RPMI7951 (cell line): ENCODE measurements at places on chromosomes 4 and X. TPM values are rescaled to one million over a fixed set of nuclear protein-coding genes. Genes with fewer than 3 reads are reported as not detected.

- DNase-seq = no peak
Measured at GRCh38 chr4:158906073-158906472, 137.2 kb downstream of the FNIP2 start.

Gene GATA1
- not detected in 2 replicates for total RNA-seq

DNA sequence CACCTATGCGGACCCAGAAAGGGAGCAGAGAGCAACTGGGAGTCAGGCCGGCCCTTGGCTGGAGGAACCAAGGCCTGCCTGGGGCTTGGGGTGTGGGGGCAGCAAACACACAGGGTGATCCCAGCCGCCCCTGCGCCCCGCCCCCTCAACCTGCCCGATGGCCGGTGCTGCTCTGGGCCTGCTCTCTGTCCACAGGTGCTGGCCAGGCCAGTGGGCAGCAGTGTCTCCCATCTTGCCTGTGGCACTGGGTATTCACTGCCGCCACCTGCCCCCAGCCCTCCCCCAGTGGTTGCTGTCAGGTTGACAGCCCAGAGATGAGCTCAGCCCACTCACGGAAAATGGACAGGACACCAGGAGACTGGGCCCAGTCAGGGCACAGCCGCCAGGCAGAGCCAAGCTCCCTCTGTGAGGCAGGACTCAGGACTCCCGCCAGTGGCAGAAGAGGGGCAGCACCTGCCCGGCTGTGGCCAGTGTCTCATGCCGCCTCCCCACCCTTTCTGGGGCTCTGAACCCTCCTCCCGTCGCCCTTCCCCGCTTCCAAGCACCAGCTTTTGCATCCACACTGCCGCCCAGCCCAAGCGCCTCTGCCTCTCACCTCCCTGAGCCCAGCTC lies 4.7 kb downstream of the NKX1-1 start:
- no peak for DNase-seq

Gene LRIT3
- total RNA-seq = not detected in 2 replicates

GRCh38 chr4:14496969-14497368 lies 505.3 kb upstream of the CPEB2 start:
- no peak for DNase-seq

DNA sequence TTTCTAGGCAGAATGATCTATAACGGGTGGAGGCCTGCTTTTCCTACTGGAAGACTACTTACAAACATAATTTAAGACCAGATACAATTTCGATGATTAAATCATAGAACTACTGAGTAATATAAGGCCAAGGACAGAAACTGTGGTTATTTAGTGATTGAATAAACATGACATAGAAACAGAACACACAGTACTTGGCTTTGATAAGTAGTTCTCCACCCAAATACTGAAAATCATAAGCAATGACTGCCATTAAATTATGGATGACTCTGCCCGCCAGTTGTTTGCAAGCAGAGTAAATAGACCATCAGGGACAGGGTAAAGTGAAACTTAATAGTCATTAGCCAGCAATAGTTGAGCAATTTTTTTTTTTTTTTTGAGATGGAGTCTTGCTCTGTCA lies 17.2 kb upstream of the SMIM14 start:
- DNase-seq = no peak

Gene PPEF1
- 0.29 TPM in 1 of 2 replicates, not detected in the other for total RNA-seq

Gene APLN
- 0.98 and 1.2 TPM in 2 replicates for total RNA-seq

- no peak for DNase-seq
Measured at GRCh38 chr4:38170338-38171169, 210.4 kb downstream of the PTTG2 start.

DNA sequence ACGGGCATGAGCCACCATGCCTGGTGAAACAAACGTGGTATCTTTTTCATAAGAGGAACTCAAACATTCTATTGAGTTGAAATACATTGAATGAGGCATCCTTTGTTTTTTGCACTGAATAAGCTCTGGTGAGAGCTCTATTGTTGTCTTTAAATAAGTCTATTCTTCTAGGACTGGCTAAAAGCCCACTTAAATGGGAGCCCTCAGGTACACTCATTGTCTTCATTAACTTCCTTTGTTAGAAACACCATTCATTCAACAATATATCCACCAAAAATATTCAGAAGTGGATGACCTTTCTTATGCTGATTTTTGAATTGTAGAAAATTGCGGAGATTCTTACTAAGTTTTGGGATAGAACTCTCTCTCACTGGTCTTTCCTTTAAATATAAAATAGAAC lies 568.0 kb downstream of the IL1RAPL1 start:
- no peak for DNase-seq

Gene VCX2
- total RNA-seq = not detected in 2 replicates

Gene FGG
- not detected in 2 replicates for total RNA-seq

GRCh38 chrX:19761554-19762295 lies 125.7 kb downstream of the SH3KBP1 start:
- no peak for DNase-seq

GRCh38 chr4:3308691-3309090 lies 15.9 kb downstream of the RGS12 start:
- DNase-seq = no peak

- peak; percentile 49 for DNase-seq
Measured at GRCh38 chr4:102344520-102344953, 745 bp downstream of the SLC39A8 start.

- no peak for DNase-seq
Measured at GRCh38 chr4:54073271-54073880, 9.0 kb upstream of the CHIC2 start.

Gene SLC9B1
- 0.24 and 0.49 TPM in 2 replicates for total RNA-seq

DNA sequence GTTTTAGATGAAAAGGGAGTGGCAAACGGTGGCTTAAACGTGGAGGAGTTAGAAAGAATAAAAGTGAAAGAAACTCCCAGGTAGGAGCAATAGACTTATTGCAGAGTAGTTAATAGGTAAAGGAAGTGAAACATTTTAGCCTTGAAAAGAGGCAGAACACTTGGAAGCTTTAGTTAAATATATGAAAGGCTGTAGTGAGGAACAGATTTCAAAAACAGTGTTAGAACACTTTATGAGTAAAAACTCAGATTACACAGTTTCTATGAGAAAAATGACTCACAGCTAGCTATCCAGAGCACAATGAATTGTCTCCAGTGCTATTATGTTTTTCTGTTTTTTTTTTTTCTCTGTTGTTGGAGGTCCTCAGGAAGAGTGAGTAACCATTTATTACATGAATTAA lies 45.8 kb downstream of the TACR3 start:
- no peak for DNase-seq

Gene STAP1
- total RNA-seq = not detected in 2 replicates

DNA sequence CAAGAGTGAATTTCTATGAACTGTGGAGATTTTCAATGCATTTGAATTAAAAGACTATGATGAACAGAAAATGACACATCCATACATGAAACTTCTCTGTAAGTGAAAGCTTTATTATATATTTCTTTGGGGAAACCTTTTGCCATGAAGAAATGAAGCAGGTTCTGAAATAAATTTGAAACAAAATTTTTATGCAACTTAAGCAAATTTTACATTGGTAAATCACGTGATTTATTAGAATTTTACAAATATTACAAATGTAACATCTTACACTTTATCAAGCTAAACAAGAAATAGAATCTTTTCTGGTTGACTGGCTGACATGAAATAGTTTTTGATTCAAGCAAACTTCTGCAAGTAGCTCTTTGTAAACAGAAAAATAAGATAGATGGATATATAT lies 131.2 kb downstream of the IL1RAPL1 start:
- no peak for DNase-seq

GRCh38 chr4:4985036-4985435 lies 34.2 kb downstream of the CYTL1 start:
- no peak for DNase-seq

DNA sequence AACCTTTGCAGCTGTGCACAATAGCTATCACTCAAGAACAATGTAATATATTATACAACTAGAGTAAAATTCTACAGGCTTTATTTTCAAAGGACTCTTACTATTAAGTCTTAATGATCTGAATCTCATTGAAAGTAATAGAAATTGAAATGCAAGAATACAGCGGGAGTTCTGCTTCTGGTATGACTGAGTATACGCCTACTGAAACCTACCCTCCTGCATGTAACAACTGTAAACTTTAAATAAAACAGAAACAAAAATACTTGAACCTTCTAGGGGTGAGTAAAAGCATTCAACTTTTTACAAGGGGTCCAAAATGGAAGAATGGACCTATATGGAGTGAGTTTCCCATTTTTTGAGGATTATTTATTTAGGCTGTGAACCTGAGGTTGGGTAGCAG lies 13.5 kb downstream of the DCHS2 start:
- DNase-seq = no peak

Gene TKTL2
- total RNA-seq = not detected in 2 replicates

- DNase-seq = peak; percentile 6
Measured at GRCh38 chr4:23260511-23260910, 567.8 kb downstream of the GBA3 start.

DNA sequence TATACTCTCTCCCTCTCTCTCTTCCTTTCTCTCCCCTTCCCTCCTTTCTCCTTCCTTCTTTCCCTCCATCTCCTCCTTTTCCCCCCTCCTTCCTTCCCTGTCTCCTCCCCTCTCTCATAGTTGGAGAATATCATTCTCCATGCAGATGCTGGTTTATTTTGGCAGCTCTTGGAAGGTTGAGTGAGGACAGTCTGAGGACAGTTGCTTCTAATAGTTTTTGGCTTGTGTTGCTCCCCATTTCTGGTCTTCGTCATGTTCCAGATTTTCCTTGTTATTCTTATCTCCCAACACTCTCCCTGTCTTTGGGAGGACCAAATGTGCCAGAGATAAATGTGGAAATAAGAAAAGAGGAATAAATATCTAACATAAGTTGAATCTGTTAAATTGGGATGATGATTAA lies 263.0 kb downstream of the FRMPD4 start:
- no peak for DNase-seq

DNA sequence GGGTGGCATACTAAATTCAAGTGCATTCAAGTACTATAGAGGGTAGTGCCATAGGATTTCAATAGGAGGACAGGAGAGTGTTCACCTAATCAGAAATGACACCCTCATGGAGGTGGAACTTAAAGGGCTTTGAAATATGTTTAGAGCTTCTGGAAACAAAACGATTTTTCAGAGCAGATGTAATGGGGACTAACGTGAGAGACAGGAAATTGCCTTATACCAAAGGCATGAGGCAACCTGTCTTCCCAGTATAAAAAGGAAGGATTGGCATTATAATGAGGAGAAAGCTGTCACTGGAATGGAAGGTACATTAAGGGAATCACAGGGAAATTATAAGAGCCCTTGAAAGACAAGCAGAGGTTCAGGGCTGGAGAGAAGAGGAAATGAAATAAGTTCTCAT lies 116.3 kb upstream of the PNPLA4 start:
- DNase-seq = no peak

Gene FRMD7
- total RNA-seq = 0.10 TPM in 1 of 2 replicates, not detected in the other

Gene STPG2
- not detected in 2 replicates for total RNA-seq

Gene DLG3
- 8.1 and 11.4 TPM in 2 replicates for total RNA-seq

Gene TRAPPC11
- 32.1 and 34.6 TPM in 2 replicates for total RNA-seq

- DNase-seq = peak; percentile 18
Measured at GRCh38 chrX:74523224-74523623, 91.2 kb downstream of the RLIM start.

Gene PTPN13
- 16.6 and 20.1 TPM in 2 replicates for total RNA-seq

- no peak for DNase-seq
Measured at GRCh38 chr4:188824553-188824952, 685.3 kb downstream of the TRIML1 start.

GRCh38 chrX:95063554-95063953 lies 1389.5 kb downstream of the FAM133A start:
- peak; percentile 35 for DNase-seq

DNA sequence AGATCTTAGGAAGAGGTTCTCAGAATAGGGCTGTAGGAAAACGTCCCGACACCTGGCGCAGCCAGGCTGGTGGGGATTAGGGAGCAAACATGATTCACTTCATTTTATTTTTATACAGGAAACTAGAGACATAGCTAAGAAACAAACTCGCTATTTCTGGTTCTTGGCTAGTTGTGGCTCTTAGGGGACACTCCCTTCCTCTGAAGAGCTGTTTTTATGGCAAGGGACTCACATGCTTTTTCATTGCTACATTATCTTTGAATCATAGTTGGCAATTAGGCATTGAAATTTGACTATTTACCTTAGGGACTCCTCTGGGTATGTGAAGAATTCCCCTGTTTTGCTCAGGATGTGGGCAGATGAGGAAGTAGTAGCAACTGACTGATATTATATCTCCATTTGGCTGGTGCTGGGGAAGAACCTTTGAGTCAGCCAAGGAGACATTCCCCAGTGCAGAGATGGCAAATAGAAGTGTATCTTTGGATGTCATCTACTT lies 174.5 kb downstream of the SMIM20 start:
- peak; percentile 84 for DNase-seq

DNA sequence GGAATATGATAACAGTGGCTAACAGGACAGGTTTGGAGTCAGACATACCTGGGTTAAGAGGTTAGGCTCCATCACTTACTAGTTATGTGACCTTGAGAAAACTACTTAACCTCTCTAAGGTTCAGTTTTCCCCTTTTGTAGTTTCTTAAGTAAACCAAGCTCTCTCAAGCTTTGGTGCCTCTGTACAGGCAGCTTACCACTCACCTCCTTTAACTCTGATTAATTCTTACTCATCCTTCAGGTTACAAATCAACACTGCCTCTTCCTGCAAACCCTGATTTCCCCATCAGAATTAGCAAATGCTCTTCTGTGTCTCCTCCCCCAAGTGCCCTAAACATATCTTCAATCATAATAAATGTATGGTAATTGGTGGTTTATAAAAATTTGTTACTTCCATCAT lies 3.5 kb upstream of the SERTM2 start:
- no peak for DNase-seq

GRCh38 chrX:154374313-154375155 lies at the start of gene FLNA:
Gene FLNA (minus strand): TSS chrX:154374634. CDS start chrX:154371245, 3,389 bp downstream.
- peak; percentile 16 for DNase-seq

Gene DKK2
- total RNA-seq = 5.1 and 6.5 TPM in 2 replicates

DNA sequence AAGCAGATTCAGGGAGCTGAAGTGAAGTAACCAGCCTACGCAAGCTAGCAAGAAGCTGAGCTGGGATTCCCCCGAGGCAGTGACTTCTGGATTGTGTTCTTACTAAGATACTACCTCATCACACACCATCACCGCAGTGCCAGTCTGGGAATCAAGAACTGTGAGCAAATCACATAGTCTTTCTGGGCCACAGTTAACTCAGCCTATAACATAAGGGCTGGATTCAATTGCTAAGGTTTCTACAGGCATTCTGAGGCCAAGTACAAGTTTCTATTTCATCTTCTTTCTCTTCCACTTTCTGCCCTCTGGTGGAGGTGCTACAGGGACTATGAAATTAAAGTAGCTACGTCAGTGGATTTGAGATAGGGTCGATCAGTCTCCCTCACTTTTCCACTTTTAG lies 1.4 kb upstream of the CORIN start:
- no peak for DNase-seq

GRCh38 chrX:31679861-31680260 lies 608.0 kb upstream of the FTHL17 start:
- no peak for DNase-seq

GRCh38 chr4:56764775-56765174 lies 56.7 kb downstream of the SPINK2 start:
- DNase-seq = peak; percentile 45

GRCh38 chr4:111595456-111595855 lies 549.8 kb upstream of the FAM241A start:
- DNase-seq = no peak

DNA sequence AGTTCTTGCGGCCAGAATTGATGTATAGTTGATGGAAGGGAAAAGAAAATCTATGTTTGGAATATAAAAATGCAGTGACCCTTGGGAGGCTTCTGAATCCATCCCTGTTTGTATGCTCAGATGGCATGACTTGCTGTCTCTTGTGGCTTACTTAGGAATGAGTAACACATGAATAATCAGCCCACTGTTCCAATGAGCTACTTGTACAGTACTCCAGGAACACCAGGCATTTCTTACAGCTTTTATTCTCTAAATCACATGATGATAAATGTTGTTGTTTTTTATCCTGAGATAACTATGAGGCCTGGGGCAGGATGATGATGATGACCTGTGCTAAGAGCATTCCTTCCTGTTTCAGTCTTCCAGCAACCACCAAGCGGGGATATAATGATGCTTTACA lies 18.9 kb downstream of the TMPRSS11E start:
- DNase-seq = peak; percentile 66

Gene CXCL10
- total RNA-seq = 0.12 and 0.78 TPM in 2 replicates
